ENCODE measurements at places on chromosomes 12 and 14.

- no peak for DNase-seq
These were observed 118.8 kb upstream of the PARP11 start for GRCh38 chr12:3991798-3992580.

GRCh38 chr12:31234955-31235867, 90.7 kb downstream of the SINHCAF start:
- DNase-seq, result peak; percentile 80

DNA sequence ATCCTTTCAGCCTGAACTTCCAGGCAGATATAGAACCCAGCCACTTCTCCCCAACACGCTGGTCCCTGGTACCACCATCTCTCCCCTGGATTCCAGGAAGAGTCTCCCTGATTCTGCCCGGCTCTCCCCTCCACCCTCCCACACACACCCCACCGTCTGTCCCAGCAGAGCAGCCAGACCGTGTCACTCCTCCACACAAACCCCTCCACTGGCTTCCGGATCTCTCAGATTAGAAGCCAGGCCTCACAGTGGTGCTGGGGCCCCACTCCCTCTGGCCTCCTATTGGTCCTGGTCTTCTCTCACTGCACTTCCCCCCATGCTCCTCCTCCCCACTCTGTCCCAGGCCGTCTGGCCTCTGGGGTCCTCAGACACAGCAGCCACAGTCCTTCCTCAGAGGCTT, 52.4 kb upstream of the CDKN3 start:
- DNase-seq, result peak; percentile 9

GRCh38 chr12:2016862-2017545, 12.7 kb upstream of the DCP1B start:
- DNase-seq, result no peak

GRCh38 chr14:95662376-95663186, 23.6 kb upstream of the TCL1B start:
- no peak for DNase-seq

DNA sequence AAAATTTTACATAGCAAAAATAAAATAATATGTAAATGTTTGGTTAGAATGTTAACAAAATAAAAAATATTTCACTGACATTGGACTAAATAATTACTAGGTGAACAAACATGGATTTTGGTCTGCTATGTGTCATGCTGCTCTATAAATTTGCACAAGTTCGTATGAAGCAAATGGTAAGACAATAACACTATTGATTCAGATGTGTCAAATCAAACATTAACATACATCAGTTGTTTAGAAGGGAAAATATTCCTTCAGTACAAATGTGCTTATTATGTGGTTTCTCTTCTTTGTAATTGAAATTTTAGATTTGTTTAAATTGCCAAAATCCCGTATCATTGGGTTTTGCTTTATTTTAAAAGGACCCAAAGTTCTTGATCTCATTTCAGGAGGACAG, 46.9 kb downstream of the PAWR start:
- no peak for DNase-seq

DNA sequence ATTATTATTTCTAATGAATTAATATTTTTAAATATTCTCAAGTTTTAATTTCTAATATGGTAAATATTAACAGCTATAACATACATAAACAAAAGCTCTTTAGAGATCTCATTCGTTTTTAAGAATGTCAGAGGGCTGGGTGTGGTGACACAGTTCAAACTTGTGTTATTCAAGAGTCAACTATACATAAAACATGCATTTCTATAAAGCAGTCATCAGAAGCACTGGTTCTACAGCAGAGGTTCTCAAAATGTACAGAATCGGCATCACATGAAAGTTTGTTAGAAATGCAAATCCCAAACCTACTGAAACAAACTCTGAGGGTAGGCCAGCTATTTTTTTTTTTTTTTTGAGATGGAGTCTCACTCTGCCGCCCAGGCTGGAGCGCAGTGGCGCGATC, 34.6 kb downstream of the CLIP1 start:
- no peak for DNase-seq

DNA sequence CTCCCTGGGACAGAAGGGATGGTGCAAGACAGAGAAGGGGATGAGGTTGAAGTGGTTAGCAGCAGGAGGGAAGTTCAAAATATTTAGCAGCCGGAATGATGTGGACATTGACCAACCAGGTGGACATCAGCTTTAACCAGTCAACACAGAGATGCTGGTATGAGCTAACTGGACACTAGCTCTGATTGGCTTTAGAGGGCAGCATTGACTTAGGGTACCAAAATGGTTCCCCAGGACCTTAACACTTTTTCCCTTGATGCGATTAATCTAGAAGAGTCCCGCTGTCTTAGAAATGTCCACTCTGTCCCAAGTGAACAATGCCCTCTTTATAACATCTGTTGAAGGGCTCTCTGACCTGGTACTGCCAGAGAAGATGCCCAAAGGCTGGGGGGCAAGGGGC, 134.0 kb upstream of the GSC start:
- DNase-seq, result no peak

GRCh38 chr14:44945264-44945663, 16.5 kb downstream of the KLHL28 start:
- no peak for DNase-seq

Data from WERI-Rb-1 (cell line).